ENCODE measurements at places on chromosomes 3 and 15. TPM values are rescaled to one million over a fixed set of nuclear protein-coding genes. Genes with fewer than 3 reads are reported as not detected.

- DNase-seq = no peak
Observed at GRCh38 chr3:132841621-132842020, 119.4 kb upstream of the NPHP3 start.

- no peak for DNase-seq
Observed at GRCh38 chr15:58703610-58704009, 45.9 kb downstream of the ADAM10 start.

GRCh38 chr3:176352716-176353334 lies 844.5 kb downstream of the TBL1XR1 start:
- DNase-seq = no peak

- no peak for DNase-seq
Observed at GRCh38 chr15:89758981-89759380, 7.9 kb upstream of the MESP1 start.

Gene VGLL3
- 10.8 TPM for polyA plus RNA-seq

Gene KLF13
- 35.9 TPM for polyA plus RNA-seq
